Cardiac atrium fibroblast (primary cell): ENCODE measurements at places on chromosomes 16 and 17. TPM values are rescaled to one million over a fixed set of nuclear protein-coding genes. Genes with fewer than 3 reads are reported as not detected.

Gene NACA2
- total RNA-seq = not detected in 2 replicates

Gene ERAL1
- total RNA-seq = 43.1 and 44.8 TPM in 2 replicates

Gene ARHGAP27
- 2.0 and 3.1 TPM in 2 replicates for total RNA-seq

Gene VAT1L
- total RNA-seq = 0.81 TPM in 1 of 2 replicates, not detected in the other

Gene KRTAP2-3
- not detected in 2 replicates for total RNA-seq

Gene CTRL
- total RNA-seq = 0.18 and 0.81 TPM in 2 replicates

Gene SHBG
- 1.6 TPM in 1 of 2 replicates, not detected in the other for total RNA-seq

Gene WFIKKN1
- under 0.01 TPM in 1 of 2 replicates, not detected in the other for total RNA-seq

Gene NEK8
- total RNA-seq = 2.6 and 3.2 TPM in 2 replicates

Gene ATAD5
- total RNA-seq = 0.36 and 1.5 TPM in 2 replicates

Gene BAHCC1
- total RNA-seq = 12.5 and 30.8 TPM in 2 replicates

Gene HSD11B2
- total RNA-seq = 0.18 and 0.49 TPM in 2 replicates

Gene LCAT
- total RNA-seq = 8.1 and 12.5 TPM in 2 replicates

Gene XYLT1
- total RNA-seq = 3.2 and 4.2 TPM in 2 replicates

Gene RTN4RL1
- total RNA-seq = 0.16 and 0.54 TPM in 2 replicates

Gene PLEKHG4
- total RNA-seq = 2.0 and 3.4 TPM in 2 replicates

Gene DHRS7C
- total RNA-seq = not detected in 2 replicates

Gene TBX6
- total RNA-seq = under 0.01 TPM in 1 of 2 replicates, not detected in the other

Gene SMPD3
- total RNA-seq = not detected in 2 replicates

Gene PRSS33
- not detected in 2 replicates for total RNA-seq

Gene TPPP3
- not detected in 2 replicates for total RNA-seq

Gene ABAT
- total RNA-seq = 2.8 and 3.2 TPM in 2 replicates

Gene EVPLL
- total RNA-seq = not detected in 2 replicates

Gene TMEM220
- 2.3 and 6.0 TPM in 2 replicates for total RNA-seq

Gene TBC1D3B
- 1.9 TPM in 1 of 2 replicates, not detected in the other for total RNA-seq

Gene CENPV
- 9.4 and 13.2 TPM in 2 replicates for total RNA-seq

Gene HSPB9
- not detected in 2 replicates for total RNA-seq

Gene ALOX12
- total RNA-seq = not detected in 2 replicates

Gene TUBB3
- total RNA-seq = 163 and 175 TPM in 2 replicates

Gene GNG13
- not detected in 2 replicates for total RNA-seq

Gene PPP1R1B
- 3.4 and 3.9 TPM in 2 replicates for total RNA-seq

Gene CACNA1G
- total RNA-seq = 0.16 TPM in 1 of 2 replicates, not detected in the other

Gene RAPGEFL1
- 2.3 and 3.2 TPM in 2 replicates for total RNA-seq

Gene TAC4
- total RNA-seq = not detected in 2 replicates

Gene KRT16
- total RNA-seq = not detected in 2 replicates

Gene CHST6
- 0.72 and 0.97 TPM in 2 replicates for total RNA-seq

Gene TLCD2
- total RNA-seq = 2.3 and 3.1 TPM in 2 replicates

Gene CDIPT
- total RNA-seq = 133 and 146 TPM in 2 replicates

Gene NPIPB6
- 0.18 and 0.81 TPM in 2 replicates for total RNA-seq

Gene ACSM2A
- total RNA-seq = not detected in 2 replicates

Gene PIMREG
- 10.5 and 15.2 TPM in 2 replicates for total RNA-seq

Gene LGALS9B
- not detected in 2 replicates for total RNA-seq

Gene AOC2
- 0.65 TPM in 1 of 2 replicates, not detected in the other for total RNA-seq

Gene HOXB4
- not detected in 2 replicates for total RNA-seq

Gene CES3
- total RNA-seq = under 0.01 TPM in 1 of 2 replicates, not detected in the other

Gene HAP1
- not detected in 2 replicates for total RNA-seq

Gene DNAH2
- total RNA-seq = 2.3 and 6.3 TPM in 2 replicates

Gene E4F1
- total RNA-seq = 19.9 and 34.7 TPM in 2 replicates

Gene FLII
- total RNA-seq = 198 and 200 TPM in 2 replicates
